Pons (tissue), 1 donor: ENCODE measurements at places on chromosomes 2 and 18.
A peak's percentile ranks its signal among the peaks of the same experiment; 100 is the strongest.

DNA sequence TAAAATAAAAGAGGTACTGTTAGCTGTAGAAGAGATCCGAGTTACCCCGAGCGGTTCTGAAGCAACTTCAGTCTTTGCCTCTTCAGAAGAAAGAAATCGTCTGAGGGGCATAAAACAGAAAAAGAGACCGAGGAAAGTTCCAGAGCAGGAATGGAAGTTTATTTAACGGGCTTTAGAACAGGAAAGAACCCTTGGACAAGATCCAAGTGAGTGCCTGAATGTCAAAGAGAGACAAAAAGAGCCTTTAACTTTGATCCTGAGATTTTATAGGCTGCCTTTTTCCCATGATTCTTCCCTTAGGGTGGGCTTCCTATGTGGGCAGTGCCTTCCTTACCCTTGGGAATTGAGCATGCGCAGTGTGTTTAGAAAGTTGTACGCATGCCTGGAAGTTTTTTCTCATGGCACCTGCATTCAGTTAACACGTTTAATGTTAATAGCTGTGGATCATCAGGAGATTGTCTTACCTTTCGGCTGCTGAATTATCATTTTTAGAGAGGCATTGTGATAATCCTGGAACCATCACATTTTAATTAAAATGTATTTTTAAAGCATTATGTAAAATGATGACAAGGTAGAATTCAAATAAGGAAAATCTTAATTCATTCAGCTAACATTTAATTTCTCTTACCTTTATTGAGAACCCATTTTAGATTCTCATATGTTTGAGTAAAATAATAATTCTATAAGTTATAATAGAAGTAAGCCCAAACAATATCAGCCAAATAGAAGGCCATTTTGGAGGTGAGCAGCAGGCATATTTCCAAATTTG is 269.5 kb upstream of the ZSWIM2 start:
- peak; percentile 11 for DNase-seq

GRCh38 chr18:55524353-55525073 is 63.5 kb downstream of the TCF4 start:
- DNase-seq = no peak

- DNase-seq = no peak
Observed at GRCh38 chr2:216235462-216235861, 126.3 kb downstream of the XRCC5 start.

GRCh38 chr2:209687323-209687969 is 84.2 kb upstream of the UNC80 start:
- DNase-seq = no peak

DNA sequence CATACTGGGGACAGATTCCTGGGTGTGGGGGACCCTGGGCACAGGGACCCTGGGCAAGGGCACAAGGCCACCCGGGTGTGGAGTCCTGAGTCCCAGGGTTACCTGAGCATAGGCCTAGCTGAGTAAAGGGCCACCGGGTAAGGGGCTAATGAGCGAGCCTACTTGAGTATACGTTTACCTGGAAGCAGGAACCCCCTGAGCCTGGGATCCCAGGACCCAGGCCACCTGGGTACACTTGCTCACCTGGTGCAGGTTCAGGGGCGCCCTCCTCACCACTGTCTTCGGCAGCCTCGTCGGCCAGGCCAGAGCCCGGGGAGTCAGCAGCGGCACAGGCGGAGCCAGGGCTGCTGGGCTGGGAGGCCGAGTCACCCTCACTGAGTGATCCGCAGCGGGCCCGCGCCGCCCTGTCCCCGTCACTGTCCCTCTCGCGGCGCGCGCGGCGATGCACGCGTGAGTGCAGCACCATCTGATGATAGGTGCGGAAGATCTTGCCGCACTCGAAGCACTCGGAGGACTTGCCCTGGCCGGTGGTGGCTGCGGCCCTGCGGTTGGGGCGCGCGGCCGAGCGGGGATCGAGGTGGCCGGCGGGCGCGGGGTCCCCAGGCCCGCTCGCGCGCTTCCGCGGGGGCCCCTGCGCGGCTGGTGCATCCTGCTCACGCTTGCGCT is 53.9 kb downstream of the ZNF516 start:
- DNase-seq = no peak

- no peak for DNase-seq
Observed at GRCh38 chr2:227163998-227164762, at the start of the genes COL4A3 and COL4A4. Gene COL4A3 (plus strand): TSS chr2:227164624. CDS start chr2:227164727, 103 bp downstream. Gene COL4A4 (minus strand): TSS chr2:227164205. CDS start chr2:227147483, 16,722 bp downstream.
